ENCODE measurements at places on chromosomes 12 and 14.

DNA sequence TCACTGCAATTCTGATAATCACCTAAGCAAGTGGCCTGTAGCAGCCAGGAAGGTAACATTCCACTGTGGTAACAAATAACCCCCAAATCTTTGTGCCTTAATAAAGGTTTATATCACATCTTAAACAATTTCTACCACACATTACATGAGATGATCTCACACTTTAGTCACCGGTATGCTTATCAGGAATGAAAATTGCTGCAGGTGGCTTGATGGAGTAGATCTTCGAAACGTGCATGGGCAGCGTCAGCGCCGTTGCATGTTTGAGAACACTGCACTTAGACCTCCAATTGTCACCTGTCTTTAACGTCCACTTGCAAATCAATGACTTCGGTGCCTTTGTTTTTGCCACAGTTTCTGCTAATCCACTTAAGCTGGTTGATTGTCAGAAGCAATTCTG lies 477.4 kb downstream of the VRK1 start:
- DNase-seq = no peak

- DNase-seq = no peak
Observed at GRCh38 chr12:112408621-112409020, 784 bp downstream of the RPL6 start.

DNA sequence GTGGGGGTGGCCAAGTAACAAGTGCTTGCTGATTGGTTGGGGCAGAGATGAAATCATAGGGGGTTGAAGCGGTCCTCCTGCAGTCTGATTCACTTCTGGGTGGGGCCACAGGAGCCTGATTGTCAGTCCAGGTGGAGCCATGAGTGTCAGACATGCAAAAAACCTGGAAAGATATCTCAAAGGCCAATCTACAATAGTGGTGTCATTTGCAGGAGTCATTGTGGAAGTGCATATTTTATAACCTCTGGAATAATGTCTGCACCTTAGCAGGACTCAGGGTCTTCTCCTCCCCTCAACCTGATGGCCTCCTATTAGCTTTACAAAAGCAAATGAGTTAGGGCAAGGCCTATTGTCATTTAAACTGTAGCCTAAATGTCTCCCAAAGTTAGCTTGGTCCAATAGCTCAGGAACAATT lies 241.4 kb downstream of the NUAK1 start:
- no peak for DNase-seq

DNA sequence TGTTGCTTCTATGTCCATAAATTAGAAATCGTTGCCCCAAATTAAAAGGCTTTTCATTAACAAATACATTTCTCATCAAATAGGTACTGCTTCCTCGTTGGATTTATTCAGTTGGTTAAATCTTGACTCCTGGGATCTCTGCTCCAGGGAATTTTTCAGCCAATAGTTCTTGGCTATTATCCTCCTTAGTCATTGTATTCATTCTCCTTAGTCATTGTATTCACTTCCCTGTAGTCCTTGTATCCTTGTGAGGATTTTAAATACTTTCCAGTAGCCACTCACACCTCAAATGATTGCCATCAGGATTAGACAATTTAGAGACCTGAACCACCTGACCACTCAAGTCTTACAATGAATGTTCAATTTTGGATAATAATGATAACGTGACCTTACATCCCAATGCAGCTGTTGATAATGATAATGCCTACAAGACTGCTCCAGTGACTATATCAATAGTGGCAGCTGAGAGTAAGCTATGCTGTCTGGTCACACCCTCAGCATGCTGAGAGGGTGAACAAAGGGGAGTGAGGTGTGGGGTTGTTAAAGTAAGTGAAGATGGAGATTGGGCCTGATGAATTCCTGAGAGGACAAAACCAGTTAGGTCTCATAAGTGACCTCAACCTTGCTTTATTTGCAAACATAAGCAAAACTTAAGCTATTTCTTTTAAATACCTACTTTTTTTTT lies 193.7 kb upstream of the RTL1 start:
- no peak for DNase-seq

- no peak for DNase-seq
Observed at GRCh38 chr12:53065470-53065869, 13.7 kb downstream of the SPRYD3 start.

DNA sequence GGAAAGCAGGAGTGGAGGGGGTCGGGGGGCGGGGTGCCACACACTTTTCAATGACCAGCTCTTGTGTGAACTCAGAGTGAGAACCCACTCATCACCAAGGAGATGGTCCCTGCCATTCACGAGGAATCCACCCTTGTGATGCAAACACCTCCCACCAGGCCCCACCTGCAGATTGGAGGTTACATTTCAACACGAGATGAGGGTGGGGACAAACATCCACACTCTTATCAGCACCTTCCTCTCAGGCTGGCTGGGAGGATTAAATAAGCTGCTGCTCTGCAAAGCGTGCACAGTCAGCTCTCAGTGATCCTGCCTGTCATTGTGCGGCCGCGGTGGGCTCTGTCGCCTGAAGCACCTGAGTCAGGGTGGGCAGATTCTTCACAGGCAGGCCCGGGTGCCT lies 39.7 kb downstream of the AACS start:
- DNase-seq = no peak

- no peak for DNase-seq
Observed at GRCh38 chr12:49489720-49490119, 49.1 kb upstream of the KCNH3 start.

DNA sequence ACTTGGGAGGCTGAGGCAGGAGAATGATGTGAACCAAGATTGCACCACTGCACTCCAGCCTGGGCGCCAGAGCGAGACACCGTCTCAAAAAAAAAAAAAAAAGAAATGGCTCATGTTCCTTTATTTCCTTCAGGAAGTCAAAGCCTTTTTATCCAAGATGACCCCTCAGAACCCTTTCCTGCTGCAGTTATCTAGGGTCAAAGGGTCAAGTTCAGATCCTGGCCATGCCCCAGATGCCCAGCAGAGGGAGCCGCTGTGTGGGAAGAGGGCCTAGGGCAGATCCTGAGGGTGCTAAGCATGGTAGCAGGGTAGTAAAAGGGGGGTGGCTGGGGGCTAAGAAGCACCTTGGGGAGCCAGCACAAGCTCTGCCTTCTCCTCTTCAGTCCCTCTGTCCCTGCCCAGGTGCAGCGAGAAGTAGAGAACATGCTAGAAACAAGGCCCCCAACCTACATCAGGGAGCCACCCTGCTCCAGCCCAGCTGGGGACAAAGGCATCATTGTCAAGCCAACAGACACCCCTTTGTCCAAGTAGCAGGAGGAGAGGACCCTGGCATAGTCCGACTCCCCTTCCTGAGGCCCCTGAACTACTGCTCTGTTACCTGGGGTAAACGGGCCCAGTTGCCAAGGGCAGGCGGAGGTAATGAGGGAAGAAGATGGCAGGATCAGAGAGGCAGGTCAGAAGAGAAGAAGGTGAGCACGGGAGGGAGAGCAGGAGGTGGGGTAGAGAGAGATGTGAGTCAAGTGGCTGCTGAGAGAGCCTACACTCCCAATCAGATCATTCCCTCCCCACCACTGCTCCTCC lies 6.5 kb downstream of the NFE2 start:
- DNase-seq = peak; percentile 21

DNA sequence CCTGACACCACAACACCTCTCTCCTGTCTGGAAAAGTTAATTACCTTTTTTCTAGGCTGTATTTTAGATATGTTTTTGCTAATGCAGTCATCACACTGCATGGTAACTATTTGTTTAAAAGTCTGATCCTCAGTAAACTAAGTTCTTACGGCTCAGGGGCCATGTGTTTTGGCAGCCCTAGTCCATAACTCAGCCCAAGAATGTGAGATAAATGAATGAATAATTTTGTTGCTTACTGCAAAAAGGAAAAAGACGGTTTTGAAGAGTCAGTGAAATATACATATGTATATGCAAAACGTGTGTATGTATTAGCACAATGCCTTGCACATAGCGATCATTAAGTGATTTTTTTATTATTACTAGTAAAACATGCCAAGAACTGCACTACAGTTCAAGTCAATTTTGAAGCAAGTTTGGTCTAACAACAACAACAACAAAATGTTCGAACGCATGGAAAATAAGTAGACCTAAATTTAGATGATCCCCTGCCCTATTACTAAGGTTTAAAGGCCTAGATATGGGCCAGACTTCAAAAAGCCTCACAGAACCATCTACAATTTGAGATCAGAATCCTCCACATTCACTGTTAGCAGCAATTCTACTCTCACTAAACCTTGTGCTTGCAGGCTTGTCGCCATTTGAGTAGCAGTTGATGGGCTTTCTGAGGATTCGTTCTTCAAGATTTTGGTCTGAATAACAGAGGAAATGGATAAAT lies 140.0 kb downstream of the NDUFA12 start:
- DNase-seq = no peak

GRCh38 chr14:68794851-68795596 lies 2.2 kb upstream of the ZFP36L1 start:
- peak; percentile 79 for DNase-seq

GRCh38 chr14:43087666-43088065 lies 1419.4 kb downstream of the FSCB start:
- peak; percentile 74 for DNase-seq

GRCh38 chr12:121430833-121431415 lies 31.0 kb downstream of the RNF34 start:
- no peak for DNase-seq

DNA sequence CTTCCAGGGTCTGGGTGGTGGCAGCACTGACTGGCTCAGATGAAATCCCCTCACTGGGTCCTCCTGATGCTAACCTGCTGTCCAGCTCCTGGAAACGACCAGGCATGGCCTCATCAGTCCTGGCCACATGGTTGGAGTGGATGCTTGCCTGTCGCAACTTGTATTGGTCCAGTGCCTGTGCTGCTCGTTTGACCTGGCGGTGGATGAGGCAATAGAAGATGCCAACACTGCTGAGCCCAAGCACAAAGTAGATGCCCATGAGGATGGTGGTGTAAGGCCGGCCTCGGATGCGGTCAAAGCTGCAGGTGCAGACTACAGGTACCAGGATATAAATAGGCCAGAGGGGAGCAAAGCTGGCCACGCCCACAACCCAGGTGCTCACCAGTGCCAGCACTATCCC lies 1.2 kb downstream of the GPR84 start:
- no peak for DNase-seq

- peak; percentile 35 for DNase-seq
Observed at GRCh38 chr12:119444462-119445044, 110.0 kb downstream of the CCDC60 start.

- no peak for DNase-seq
Observed at GRCh38 chr14:84029720-84030119, 1500.2 kb upstream of the FLRT2 start.

DNA sequence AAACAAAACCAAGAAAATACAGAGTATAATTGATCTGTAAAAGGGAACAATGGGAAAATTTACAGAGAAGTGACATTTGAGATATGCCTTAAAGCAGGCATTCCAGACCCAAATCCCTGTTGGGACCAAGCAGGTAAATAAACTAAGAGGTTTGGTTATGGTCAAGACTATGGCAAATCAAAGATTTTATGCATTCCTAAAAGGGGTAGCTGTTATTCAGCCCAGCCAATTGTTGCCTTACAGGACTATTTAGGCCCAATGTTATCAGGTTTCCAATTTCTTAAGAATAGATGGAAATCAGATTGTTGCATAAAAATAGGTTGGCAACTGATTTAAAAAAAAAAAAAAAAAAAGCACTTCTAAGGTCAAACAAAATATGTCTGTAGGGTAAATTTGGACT lies 5.3 kb downstream of the DNAI7 start:
- no peak for DNase-seq

GRCh38 chr12:43921666-43922337 lies 85.9 kb downstream of the TMEM117 start:
- no peak for DNase-seq

DNA sequence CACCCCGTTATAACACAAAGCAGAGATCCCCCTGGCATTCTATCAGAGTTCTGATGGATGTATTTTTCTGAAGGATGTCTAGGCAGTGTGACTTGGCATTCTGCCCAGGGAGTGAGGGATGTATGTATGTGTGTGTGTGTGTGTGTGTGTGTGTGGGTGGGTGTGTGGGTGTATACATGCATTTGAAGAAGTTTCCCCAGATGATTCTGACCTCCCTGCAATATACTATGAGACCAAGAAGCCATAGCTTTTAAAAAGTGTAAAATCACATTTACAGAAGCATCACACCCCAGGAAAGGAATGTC lies 59.7 kb upstream of the NAP1L1 start:
- no peak for DNase-seq

GRCh38 chr14:103214461-103214958 lies 91.2 kb downstream of the TNFAIP2 start:
- no peak for DNase-seq

DNA sequence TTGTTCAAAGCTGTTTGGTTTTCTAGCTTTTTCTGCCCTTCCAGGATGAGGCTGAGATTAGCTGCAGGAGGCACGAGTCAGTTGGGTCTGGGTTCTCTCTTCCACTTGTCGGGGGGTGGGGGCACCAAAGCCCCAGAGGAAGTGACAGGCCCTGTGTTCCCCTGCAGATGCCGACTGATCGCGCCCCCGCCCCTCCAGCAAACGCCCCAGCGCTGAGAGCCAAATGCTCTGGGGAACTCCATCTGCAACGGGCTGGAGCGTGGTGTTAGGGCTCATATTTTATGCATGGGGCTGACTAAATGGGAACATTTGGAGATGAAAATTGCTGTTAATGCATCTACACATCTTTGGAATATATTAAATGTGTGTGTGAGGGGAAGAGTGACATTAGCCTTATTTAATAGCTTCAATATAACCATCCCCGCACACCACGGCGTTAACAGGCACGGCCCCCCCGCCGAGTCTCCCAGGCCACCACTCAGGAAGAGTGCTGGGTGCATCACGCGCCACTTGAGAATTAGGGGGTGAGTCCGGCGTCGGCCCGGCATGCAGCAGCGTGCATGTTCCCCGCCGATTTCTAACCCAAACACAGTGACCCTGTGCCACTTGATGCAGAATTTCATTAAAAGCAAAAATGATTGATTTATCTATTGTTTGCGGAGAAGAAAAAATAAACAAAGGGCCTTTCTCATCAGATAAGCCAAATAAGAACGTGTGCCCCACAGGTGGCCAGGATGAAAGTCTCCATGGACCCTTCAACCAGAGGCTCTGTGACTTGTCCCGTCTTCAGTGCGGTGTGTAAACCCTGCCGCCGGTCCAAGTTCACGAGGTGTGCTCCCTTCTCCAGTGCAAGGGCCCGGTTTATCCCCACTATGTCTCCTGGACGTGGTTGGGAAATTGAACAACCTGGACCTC lies 165.0 kb upstream of the RTL1 start:
- no peak for DNase-seq

DNA sequence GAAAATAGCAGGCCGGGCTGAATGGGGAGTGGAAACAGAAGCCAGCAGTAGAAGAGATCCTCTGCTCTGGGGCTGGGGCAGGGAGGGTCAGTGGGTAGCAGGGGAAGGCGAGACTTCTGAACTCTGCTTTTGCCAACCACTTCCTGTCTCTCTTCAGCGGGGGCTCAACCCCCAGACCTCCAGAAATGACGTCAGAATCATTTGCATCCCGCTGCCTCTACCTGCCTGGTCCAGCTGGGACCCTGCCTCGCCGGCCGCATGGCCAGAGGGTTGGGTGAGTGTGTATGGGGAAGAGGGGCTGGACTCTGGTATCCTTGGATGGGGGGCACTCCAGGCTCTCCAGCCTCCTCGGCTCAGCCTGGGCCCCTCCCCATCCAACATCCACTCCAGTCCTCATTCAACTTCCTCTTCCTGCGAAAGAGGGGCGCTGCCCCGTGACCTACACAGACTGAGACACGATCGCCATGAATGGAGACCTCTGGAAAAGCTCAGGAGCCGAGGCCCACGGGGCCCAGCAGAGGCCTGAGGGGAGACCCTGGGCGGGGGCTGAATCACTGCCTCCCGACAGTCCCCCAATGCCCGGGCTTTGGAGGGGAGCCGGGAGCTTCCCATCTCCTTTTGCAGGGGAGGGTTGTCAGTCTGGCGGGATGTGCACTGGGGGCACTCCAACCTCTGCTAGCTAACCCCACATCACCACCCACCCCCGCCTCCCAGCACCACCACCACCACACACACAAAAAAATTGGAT lies 458 bp upstream of the HOXC4 start:
- DNase-seq = peak; percentile 49
